Stomach (tissue), 19 donors: ENCODE measurements at places on chromosomes 5 and 9.

GRCh38 chr5:134252671-134253070 lies 26.8 kb upstream of the PPP2CA start:
- H3K36me3 ChIP-seq, result no peaks in the 10 kb centered on the region
- no peak overlapping the region for H3K4me3 ChIP-seq
- H3K4me1 ChIP-seq, result no peaks in the 10 kb centered on the region
- H3K27ac ChIP-seq, result no peak overlapping the region

GRCh38 chr5:93156566-93156965 lies 424.5 kb downstream of the NR2F1-AS1 start:
- H3K27me3 ChIP-seq, result no peaks in the 10 kb centered on the region
- no peaks in the 10 kb centered on the region for H3K4me1 ChIP-seq
- no peak overlapping the region for H3K4me3 ChIP-seq
- DNase-seq, result no peak

- no peaks in the 10 kb centered on the region for H3K36me3 ChIP-seq
- no peak for DNase-seq
- H3K27ac ChIP-seq, result no peak overlapping the region
- no peaks in the 10 kb centered on the region for H3K27me3 ChIP-seq
- H3K4me3 ChIP-seq, result no peak overlapping the region
Observed at GRCh38 chr5:87722286-87722685, 309.6 kb upstream of the CCNH start.

DNA sequence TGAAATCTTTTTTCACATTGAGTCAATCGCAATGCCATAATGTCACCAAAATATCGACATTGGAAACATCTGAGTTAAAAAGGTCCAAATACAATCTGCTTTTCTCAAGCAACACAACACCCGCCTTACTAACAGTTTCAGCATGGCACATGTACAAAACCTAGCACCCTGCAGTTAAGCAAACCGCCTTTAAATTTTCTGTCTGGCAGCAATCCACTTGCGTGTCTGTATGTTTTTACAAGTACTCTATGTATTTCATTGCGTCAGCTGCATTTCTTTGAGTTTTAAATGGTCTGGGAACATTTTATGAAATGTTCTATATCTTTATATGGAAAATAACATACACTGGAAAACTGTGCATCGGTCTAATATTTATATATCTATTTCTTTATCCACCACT lies 134.6 kb downstream of the DENND1A start:
- no peak for DNase-seq
- no peaks in the 10 kb centered on the region for H3K27me3 ChIP-seq
- H3K36me3 ChIP-seq, result no peaks in the 10 kb centered on the region
- no peak overlapping the region for H3K4me3 ChIP-seq

- H3K4me1 ChIP-seq, result no peaks in the 10 kb centered on the region
- no peak overlapping the region for H3K27ac ChIP-seq
- no peaks in the 10 kb centered on the region for H3K27me3 ChIP-seq
- no peak for DNase-seq
- H3K4me3 ChIP-seq, result no peak overlapping the region
- no peaks in the 10 kb centered on the region for H3K36me3 ChIP-seq
Observed at GRCh38 chr5:8012131-8012977, 143.4 kb downstream of the MTRR start.
